Stimulated activated naive CD4-positive, alpha-beta T cell treated with Interleukin-2 at 50 U/mL for 16 hours (primary cell): ENCODE measurements at places on chromosomes 16 and 17.

GRCh38 chr16:15829460-15829859, 27.4 kb downstream of the MYH11 start:
- no peak for DNase-seq

- DNase-seq, result no peak
Observed at GRCh38 chr16:1182950-1183907, 30.3 kb downstream of the CACNA1H start.

DNA sequence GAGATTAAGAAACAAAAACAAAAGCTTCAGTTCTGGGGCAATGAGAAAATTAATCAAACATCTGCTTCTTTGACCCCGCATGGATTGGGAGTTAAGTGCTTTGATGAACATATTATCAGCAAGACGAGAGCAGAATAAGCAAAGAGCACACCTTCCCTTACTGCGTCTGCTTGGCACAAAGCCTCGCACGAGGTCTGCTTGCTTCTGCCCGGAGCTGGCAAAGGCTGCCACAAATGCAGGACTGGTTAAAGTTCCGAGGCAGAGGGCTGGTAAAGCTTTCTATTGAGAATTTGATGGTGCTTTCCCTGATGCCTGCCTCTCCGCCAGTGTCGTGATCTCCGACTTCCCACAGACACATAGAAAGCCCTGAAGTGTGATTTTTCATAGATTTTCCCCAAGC, 17.0 kb downstream of the VAT1L start:
- no peak for DNase-seq

DNA sequence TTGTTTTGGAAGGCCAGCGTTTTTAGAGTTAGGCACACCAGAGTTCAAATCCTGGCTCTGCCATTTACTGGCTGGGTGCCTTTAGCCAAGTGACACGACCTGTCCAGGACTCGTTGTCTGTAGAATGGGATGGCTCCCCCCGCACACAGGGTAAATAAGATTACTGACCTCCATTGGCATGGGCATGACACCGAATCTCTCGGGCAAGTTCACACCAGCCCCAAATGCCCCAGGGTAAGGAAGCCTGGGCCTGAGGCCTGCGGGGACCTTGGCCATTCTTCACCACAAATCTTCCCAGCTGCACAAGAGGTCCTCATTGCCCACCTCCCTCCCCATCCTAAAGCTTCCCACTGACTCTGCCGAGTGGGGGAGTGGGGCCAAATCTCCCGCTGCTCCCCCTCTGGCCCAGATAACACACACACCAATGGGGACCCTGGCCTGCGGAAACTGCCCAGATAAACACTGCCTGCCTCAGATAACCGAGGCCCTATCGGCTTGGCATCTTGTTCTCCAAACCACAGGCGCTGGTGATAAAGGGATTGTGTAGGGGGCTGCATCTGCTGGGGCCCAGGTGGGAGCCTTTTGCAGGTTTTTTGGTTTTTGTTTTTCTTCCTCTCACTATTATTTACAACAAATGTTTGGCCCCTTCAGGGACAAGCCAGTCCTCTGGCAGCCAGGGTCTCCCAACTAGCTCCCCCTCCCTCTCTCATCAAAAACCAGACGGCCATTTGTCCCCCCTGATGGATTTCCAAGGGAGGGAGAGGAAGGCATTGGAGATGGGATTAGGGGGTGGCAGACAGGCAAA, 75.0 kb upstream of the LHX1 start:
- no peak for DNase-seq

GRCh38 chr17:47267354-47267828, 13.8 kb downstream of the ITGB3 start:
- DNase-seq, result no peak

DNA sequence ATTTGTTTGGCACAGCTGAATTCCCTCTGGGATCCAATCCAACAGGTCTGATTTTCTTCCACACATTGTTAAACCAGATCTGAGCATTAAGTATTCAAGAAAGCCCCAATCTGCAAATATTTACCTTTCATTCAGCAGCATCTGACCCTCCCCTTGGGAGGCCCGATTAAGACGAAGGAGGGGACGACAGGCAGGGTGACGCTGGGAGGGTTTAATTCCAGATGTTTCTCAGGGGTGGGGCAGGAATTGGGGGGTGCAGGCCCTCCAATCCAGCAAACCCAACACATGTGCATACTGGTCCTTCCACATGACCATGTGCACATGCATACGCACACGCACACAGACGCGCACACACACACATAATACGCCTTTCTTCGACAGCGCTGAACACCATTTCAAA, 240.5 kb downstream of the GSG1L start:
- no peak for DNase-seq

- no peak for DNase-seq
Observed at GRCh38 chr17:50328363-50329325, 17.3 kb upstream of the XYLT2 start.

- DNase-seq, result no peak
Observed at GRCh38 chr16:56998352-56998751, 9.0 kb downstream of the NLRC5 start.

DNA sequence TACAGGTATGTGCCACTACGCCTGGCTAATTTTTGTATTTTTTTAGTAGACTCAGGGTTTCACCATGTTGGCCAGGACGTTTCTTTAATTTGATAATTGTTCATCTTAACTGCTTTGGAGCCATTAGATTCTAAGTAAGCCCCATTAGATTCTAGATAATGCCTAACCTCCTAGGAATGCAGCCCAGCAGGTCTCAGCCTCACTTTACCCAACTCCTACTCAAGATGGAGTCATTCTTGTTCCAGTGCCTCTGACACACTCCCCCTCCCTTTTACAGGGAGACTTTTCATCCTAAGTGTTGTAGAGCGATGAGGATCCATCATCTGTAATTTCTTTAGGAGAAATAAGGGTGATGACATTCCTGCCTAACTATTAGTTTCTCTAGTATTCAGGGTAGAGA, 23.7 kb upstream of the MILR1 start:
- DNase-seq, result no peak

DNA sequence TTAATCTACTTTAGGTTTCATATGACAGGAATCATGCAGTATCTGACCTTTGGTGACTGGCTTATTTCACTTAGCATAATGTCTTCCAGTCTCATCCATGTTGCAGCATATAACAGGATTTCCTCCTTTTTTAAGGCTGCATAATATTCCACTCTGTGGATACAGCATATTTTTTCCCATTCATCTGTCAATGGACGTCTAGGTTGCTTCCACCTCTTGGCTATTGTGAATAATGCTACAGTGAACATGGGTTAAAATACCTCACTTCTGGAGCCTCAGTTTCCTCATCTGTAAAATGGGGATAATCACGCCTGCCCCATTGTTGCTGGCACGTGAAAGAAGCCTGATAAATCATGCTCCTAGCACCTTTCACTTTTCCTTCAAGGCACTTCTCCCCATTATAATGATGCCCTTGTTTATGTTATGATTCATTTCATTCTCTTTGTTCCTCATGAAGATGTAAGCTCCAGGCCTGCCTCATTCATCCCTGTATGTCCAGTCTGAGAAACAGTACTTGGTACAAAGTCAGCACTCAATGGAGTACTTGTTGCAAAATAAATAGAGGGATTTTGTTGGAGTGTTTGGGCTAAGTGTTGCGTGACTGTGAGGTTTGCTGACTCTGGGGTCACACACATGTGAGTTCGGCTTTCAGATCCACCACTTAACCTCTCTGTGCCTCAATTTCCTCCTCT, 59.6 kb downstream of the ABAT start:
- no peak for DNase-seq

GRCh38 chr16:20803192-20803560, 3.1 kb downstream of the ERI2 start:
- no peak for DNase-seq

DNA sequence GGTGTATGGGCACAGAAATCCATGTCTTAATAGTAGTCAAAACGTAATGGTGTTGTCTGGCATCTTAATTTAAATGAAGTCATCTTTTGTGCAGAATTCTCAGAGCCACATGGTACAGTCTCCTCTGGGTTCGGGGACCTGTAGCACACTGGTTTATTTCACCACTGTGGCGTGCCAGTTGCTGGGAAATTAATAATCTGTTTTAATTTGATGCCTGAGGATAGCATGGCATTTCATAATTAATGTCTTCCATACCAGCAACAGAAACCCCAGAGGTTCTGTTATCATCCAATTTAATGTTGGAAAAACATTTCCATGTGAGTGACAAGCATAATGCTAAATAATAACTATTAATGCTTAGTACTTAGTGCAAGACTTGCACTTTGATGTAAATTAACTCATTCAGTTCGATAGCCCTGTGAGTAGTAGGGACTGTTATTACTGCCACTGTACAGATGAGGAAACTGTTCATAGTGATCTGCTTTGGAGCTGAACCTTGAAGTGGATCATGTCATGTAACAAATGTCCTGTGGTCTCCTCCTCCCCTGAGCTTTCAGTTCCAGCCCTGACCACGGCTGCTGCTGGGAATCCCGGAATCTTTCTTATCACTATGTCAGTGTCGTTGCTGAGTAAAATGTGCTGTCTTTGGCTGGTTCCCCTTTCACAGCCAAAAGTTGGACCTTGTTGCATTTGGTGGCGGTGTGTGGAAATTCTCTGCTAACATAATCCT, 51.2 kb downstream of the SNX29 start:
- DNase-seq, result no peak

DNA sequence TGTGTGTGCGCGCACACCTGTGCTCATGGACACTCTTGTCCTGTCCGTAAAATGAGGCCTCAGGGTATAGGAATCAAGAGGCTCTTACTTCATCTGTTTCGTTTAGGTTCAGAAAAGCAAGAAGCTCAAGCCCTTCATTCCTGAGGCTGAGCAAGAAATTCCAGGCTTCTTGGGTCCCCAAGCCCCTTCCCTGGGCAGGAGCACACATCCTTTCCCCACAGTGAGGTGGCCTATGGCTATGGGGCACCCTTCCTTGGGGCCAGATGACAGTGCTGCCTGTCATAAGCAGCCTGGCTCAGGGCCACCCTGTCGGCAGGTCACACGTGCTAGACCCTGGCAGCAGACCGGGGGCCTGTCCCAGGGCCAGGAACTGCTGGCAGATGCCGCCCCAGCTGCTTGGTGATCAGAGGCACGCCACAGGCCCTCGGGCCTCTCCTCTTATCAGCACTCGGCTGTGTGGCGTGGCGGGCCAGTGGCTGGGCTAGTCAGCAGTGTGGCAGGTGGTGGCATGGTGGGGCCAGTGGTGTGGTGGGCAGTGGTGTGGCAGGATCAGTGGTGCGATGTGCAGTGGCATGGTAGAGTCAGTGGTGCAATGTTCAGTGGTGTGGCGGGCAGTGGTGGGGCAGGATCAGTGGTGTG, 50.2 kb downstream of the NKD1 start:
- DNase-seq, result no peak

GRCh38 chr16:56912746-56913708, 18.9 kb upstream of the HERPUD1 start:
- DNase-seq, result no peak

DNA sequence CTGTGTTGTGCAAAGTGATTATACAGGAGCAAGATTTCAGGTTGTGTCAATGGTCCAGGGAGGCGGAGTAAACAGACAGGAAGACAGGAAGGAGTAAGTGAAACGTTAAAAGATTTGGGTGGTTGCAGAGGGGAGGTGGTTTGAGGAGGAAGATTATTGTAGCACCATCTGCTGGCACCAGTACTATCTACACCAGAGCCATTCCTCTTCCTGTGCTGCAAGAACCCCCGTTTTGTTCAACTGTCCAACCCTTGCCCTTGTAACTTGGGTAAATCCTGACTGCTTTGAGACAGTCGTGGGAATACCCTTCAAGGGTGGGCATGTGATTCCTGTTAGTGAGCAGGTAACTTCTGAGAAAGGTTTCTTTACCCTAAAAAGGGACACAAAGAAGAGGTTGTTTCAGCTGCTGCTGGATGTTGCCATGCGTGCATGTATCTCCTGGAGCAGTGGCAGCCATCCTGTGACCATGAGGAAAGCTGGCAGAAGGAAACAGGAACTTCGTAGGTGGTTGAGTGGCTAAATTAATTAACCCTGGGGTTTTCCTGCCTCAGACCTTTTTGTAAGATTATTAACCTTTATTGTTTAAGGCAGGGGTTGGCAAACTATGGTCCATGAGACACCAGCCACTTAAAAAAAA, 124.1 kb downstream of the PRKCA start:
- DNase-seq, result peak; percentile 16

DNA sequence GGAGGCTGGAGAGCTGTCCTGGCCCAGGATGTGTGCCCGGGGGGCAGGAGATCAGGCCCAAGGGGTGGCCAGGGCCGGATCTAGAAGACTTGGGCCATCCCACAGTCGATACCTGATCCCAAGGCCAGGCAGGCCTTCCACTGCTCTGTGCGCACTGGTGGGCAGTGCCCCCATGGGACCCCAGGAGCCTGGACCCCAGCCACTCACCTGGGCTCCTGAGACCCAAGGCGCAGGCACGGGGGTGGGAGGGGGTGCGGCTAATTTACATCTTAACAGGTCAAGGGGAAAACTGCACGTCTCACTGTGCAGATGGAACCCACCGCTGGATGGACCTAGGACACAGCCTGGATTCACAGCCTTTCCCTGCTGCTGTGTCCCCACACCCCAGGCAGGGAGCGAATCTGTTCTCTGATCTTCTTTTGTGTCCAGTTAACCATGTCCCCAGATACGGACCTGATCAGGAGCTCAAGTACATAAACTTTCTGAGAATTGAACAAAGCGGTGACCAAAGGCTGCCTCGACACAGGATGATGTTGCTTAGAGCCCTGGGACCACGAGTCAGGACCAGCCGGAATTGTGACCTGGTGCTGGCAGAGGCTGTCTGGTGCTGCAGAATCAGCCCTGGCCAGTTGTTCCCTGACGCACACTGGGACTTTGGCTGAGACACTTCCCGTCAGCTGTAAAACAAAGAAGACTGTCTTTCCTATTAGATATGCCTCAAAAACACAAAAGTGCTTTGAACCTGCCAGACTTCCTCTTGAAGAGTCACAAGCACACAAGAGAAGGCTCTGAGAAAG, 60.6 kb downstream of the TNFRSF13B start:
- no peak for DNase-seq

- DNase-seq, result no peak
Observed at GRCh38 chr16:3599121-3599520, 12.3 kb downstream of the SLX4 start.

DNA sequence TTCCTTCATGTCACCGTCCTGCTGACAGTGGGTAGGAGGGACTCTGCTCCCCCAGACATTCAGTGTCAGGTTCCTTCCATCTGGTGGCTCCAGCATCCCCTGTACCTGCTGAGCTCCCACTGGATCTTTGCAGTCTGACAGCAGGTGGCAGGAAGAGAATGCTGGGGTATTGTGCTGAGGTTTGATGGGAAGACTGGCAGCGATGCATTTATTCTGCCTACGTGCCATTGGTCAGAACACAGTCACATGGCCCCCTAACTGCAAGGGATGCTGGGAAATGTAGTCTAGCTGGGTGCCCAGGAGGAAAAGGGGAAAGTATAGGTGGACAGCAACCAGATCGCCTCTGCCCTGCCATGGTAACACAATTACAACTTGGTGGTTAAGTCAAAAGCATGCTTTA, 44.4 kb downstream of the IRX3 start:
- no peak for DNase-seq
